ENCODE measurements at places on chromosomes 11 and 22. TPM values are rescaled to one million over a fixed set of nuclear protein-coding genes. Genes with fewer than 3 reads are reported as not detected.
A peak's percentile ranks its signal among the peaks of the same experiment; 100 is the strongest.

DNA sequence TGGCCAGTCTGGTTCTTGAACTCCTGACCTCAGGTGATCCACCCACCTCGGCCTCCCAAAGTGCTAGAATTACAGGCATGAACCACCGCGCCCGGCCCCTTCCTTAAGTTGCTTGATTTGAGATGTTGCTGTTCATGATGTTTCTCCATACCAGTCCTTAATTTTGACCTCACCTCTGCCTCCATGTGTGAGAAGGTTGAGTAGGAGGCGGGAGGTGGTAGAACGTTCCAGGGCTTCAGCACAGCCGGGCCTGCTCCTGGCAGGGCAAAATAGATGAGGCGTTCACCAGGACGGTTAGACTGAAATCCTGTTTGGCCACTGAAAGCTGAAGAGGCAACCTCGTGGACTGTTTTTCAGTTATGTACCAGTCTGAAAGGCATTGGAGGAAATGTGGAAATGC lies 48.3 kb upstream of the SYT13 start:
- no peak overlapping the region for H3K4me3 ChIP-seq
- no peaks in the 10 kb centered on the region for H3K36me3 ChIP-seq
- no peaks in the 10 kb centered on the region for H3K4me1 ChIP-seq
- no peak for DNase-seq
- peak overlapping the region; percentile 69 for H3K27ac ChIP-seq

DNA sequence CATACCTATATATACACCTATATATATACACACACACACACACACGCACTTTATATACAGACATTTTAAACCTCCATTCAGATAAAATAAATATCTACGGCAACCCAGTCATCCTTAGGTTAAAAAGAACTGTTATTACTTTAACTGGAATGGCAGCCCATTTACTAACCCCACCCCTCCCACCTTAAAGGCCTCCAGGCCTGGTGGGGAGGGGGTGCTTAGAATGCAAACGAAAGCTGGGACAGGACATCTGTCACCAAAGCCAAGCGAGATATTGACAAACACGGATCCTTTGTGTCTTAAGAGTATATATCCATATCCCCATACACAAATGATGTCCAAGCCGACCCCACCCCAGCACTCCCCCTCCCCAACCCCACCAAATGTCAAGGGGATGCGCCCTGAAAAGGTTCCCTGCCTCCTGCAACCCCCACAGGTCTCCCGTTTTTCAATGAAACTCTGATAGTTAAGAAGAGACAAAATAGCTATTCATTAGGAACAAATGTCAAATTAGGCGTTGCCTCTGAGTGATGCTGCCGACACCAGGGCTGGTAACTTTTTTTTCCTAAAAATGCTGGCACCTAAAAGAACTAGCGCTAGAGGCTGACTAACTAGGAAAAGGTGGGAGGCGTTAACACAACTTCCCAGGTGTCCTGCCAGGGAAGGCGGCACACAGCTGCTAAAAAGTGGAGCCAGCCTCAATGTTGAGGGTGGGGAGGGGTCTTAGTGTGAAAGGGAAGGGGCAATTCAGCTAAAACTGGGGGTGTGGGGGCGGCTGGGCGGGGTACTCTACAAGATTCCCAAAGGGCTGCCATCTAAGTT lies 5.6 kb downstream of the MN1 start:
- H3K27me3 ChIP-seq = peaks cover 82% of the 10 kb centered on the region
- H3K27ac ChIP-seq = no peak overlapping the region
- peaks cover 34% of the 10 kb centered on the region for H3K4me1 ChIP-seq
- no peak overlapping the region for H3K4me3 ChIP-seq
- DNase-seq = no peak

DNA sequence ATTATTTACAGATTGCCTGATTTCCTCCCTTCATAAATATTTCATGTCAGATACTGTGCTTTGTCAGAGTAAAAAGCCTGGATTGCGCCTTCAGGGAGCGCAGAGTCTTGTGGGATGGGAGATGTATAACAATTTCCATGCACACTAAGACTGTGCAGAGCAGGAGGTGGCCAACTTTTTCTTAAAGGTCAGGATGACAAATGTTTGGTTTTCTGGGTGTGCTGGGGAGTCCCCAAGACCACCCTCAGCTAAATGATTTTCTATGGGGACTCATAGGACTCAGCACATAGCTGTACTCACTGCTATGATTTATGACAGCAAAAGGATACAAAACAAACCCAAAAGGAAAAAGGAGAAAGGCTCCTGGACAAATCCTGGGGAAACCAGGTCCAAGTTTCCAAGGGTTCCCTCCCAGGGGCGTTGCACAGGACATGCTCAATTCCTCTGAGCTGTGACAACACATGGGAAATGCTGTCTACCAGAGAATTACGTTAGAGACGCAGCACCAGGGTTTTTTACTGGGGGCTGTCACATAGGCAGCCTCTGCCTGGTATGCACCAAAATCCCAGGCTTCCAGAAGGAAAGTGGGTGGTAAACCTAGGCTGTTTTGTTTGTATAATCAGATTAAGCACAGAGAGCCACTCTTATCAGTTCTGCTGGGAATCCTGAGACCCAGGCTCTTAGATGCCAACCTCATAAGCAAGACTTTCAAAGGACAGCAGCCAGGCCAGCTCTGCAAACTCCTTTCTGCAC lies 59.1 kb downstream of the CSNK2A3 start:
- no peaks in the 10 kb centered on the region for H3K27me3 ChIP-seq
- DNase-seq = no peak

GRCh38 chr11:57071829-57072228 lies 83.1 kb downstream of the OR5AK2 start:
- no peak overlapping the region for H3K4me3 ChIP-seq
- no peak for DNase-seq
- no peaks in the 10 kb centered on the region for H3K27me3 ChIP-seq

DNA sequence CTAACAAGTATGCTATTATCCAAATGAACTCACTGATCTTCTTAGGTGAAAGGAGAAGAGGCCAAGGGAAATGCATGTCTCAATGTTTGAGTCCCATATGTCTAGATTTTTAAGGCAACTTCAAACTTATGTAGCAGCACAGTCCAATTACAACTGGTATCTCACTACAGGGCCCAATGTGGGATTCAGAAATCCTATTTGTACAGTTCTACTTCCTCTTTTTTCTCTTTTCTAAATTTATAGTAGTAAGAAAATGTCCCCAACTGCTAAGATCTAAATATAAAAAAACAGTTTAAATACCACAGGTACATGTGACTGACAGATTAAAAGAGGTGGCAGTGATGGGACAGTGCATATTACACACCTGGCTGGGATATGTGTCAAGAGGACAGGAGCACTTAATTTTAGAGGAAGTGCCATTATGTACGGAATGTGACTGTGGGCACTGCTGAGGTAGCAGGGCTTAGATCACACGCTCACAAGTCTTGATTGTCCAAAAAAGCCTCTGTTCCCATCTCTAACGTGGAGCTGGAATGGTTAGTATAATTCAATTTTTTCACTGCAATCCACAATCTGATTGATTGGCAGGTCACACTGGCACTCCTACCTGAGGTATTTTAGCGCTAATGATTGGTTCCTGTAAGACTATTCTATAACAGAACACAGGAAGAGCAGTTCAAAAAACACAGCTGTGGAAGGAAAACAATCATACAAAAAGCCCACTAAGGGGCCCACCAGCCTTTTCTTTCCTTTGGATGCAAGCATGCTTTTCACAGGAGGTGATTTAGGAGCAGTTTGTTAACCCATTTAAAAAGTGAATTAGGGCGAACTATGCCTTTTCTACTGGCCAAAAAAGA lies 34.6 kb downstream of the APOL5 start:
- H3K36me3 ChIP-seq = no peaks in the 10 kb centered on the region
- H3K4me1 ChIP-seq = no peaks in the 10 kb centered on the region
- no peak overlapping the region for H3K27ac ChIP-seq
- no peak overlapping the region for H3K4me3 ChIP-seq
- no peaks in the 10 kb centered on the region for H3K27me3 ChIP-seq

- no peak overlapping the region for H3K27ac ChIP-seq
- peak; percentile 65 for DNase-seq
- H3K4me3 ChIP-seq = no peak overlapping the region
Observed at GRCh38 chr11:47143322-47143721, 33.4 kb downstream of the ARFGAP2 start.

GRCh38 chr11:73872749-73873357 lies 3.8 kb downstream of the COA4 start:
- no peak overlapping the region for H3K4me3 ChIP-seq
- H3K36me3 ChIP-seq = no peaks in the 10 kb centered on the region
- peaks cover 14% of the 10 kb centered on the region for H3K4me1 ChIP-seq
- DNase-seq = no peak

- H3K36me3 ChIP-seq = no peaks in the 10 kb centered on the region
- no peak overlapping the region for H3K4me3 ChIP-seq
- DNase-seq = no peak
Observed at GRCh38 chr22:22945195-22945594, 57.6 kb downstream of the IGLL5 start.

SAA4 gene
- 75.6 TPM for polyA plus RNA-seq

KRTAP5-2 gene
- not detected for polyA plus RNA-seq

PARVG gene
- polyA plus RNA-seq = 0.77 TPM

FOLR2 gene
- 1.2 TPM for polyA plus RNA-seq

SIAE gene
- polyA plus RNA-seq = 18.6 TPM

ANGPTL5 gene
- polyA plus RNA-seq = 0.12 TPM

CDC42BPG gene
- polyA plus RNA-seq = 3.1 TPM

MMP10 gene
- 1.5 TPM for polyA plus RNA-seq

OR51B5 gene
- polyA plus RNA-seq = not detected

SLC22A8 gene
- polyA plus RNA-seq = not detected
